ENCODE measurements at places on chromosomes 4 and X.

GRCh38 chr4:95293014-95293413 is 255.8 kb downstream of the UNC5C start:
- no peak for DNase-seq

DNA sequence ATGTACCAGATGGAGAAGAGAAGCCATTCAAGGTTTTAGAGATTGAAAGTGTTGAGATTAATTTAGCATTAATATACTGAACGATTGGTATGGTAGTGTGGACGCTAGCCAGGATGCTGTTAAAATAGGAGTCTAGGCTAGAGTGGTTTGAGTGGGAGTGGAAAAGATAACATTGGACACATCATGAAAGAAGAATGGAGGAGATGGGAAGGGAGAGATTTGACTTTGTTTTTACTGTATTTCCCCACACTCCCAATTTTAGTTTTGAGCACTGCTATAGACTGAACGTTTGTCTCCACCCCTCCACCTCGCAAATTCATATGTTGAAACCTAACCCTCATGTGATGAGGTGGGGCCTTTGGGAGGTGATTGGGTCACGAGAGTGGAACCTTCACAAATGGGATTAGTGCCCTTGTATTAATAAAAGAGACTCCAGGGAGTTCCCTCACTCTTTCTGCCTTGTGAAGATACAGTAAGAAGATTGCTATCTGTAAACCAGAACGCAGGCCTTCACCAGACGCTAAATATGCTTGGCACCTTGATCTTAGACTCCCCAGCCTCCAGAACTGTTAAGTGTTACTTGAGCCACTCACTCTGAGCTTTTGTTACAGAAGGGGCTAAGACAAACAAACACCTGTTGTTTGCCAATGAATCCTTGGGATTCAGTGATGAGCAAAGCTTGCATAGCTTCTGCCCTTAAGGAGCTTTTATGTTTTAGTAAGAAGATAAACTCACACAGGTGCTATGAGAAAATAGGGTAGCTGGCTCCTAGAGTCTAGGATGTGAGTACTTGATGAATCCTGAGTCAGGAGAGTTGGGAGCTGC is 25.8 kb downstream of the USP9X start:
- DNase-seq = no peak

DNA sequence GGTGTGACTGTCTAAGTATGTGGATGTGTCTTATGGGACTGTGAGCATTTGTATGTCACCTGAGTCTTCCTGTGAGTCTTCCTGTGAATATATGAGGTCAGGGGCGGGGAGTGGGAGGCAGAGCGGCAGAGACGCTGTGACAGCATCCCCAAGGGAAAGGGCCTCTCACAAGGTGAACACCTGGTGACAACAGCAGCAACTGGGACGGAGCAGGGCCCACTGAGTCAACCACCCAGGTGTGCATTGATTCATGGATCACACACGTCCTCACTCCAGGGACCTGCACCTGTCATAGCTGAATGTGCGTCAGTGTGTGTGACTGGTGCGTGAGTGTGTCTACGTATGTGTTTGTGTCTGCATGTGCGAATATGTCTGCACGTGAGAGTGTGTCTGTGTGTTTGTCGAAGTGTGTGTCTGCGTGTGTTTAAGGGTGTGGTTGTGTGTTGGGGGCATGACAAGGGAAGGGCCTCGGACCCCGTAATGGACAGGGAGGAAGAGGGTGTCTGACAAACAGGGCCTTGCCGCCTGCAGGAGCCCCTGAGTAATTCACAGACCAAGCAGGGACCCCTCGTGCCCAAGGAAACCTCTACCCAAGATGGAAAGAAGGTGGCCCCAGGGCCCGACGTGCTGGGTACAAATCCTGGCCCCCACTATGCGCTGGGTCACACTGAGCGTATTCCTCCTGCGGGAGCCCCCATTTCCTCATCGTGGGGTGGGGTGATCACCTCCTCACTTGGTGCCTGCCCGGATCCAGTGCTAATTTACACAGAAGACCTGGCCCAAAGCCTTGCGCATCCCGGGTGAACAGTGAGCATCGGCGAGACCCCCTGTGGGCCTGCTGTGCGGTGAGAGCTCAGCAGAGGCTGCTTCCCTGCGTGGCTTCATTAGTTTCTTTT is 76.7 kb downstream of the ABLIM2 start:
- DNase-seq = no peak

DNA sequence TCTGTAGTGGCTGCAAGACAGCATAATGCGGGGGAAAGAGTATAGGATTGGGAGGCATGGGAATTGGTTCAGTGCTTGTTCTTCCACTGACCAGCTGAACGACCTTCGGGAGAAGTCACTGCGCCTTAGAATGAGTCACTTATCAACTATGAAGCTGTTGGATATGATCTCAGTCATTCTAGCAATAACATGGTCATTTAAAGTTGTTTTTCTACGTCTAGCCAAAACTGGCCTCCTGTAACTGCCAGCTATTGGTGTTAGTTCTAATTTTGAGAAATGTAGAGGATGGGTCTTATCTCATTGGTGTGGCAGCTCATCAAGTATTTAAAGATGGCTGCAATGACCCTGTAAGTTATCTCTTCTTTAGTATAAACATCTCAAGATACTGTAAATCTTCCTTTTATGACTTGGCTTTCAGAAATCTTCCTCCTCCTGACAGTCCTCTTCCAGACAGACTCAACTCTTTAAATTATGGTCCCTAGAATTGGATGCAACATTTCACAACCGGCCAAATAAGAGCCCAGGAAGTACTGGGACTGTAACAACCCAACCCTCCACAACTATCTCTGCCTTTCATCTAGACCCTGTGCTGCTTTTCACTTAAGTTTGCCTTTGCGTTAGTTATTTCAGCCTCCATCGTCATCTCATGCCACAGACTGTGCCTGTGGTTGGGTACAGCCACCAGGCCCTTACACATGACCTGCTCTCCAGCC is 243.3 kb downstream of the CBR4 start:
- no peak for DNase-seq

DNA sequence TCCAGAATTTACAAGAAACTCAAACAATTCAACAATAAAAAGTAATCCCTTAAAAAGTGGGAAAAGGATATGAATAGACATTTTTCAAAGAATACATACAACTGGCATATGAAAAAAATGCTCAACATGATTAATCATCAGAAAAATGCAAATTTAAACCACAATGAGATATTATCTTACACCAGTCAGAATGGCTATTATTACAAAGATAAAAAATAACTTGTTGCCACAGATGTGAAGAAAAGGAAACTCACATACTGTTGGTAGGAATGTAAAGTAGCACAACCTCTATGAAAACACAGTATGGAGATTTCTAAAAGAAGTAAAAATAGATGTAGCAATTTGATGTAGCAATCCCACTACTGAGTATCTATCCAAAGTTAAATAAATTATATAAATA is 65.1 kb upstream of the DIAPH2 start:
- DNase-seq = no peak

- DNase-seq = peak; percentile 1
Observed at GRCh38 chrX:53481093-53481492, 46.9 kb upstream of the HSD17B10 start.

DNA sequence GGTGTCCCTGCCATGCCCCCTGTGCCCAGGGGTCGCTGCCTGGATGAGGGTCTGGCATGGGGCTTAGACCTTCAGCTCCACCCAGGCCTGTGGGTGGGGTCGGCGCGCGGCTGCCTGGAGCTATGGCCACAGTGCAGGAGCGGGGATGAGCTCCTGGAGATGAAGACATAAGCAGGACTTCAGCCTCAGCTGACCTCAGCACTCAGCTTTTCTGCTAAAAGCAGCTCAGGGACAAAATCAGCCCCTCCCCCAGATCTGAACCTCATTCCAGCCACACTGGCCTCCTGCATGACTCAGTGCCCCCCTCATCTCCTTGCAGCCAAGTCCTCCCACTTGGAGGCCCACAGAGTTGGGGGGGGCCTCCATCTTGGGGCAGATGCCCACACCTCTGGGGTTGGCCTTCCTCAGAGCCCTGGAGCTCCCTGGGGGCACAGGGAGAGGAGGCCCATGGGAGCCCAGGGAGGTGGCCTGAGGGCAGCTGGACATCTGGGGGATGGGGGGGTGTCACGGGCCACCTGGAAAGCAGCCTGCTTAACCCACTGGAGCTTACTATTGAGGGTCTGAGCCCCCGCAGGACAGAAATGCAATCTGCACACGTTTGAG is 19.4 kb upstream of the CPLX1 start:
- no peak for DNase-seq

DNA sequence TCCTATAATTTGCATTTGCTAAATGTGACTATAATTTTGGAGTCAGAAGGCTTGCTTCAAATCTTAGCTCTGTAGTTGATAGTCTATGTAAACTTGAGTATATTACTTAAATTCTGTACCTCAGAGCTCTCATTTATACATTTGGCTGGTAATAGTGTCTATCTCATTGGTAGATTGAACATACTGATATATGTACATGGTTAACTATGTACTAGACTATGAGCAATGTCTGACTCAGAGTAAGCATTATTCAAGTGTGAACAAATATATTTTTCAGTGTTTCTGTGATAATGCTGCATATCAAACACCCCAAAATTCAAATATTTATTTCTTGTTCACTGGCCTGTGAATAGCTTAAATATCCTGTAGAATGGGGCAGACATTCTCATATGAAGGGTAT is 1568.9 kb upstream of the PABPC4L start:
- DNase-seq = no peak

DNA sequence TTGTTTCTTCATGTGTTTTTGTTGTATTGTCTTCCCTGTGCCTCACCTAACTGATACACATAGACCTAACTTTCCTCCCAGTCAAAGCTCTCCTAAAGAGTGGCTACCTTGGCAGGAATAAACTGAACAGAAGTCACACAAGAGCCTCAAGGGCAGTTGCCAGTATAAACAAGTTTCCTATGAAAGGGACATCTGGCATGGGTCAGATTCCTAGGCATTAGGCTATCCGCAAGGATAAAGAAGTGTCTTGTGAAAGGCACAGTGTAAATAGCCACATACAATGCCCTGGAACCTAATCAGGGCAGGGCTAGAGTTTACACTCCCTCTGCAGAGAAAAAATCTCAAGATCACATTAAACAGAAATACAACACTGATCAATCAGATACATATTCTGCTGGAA is 220.8 kb downstream of the SPANXN3 start:
- DNase-seq = no peak

GRCh38 chrX:2224161-2224560 is 276.6 kb downstream of the DHRSX start:
- DNase-seq = no peak

GRCh38 chrX:139795196-139795595 is 87.2 kb upstream of the MCF2 start:
- no peak for DNase-seq

- no peak for DNase-seq
Observed at GRCh38 chr4:166259081-166259480, 386.0 kb downstream of the TLL1 start.

GRCh38 chrX:18534949-18535348 is 109.5 kb downstream of the CDKL5 start:
- no peak for DNase-seq

- DNase-seq = no peak
Observed at GRCh38 chr4:8928074-8928473, 56.4 kb upstream of the HMX1 start.

DNA sequence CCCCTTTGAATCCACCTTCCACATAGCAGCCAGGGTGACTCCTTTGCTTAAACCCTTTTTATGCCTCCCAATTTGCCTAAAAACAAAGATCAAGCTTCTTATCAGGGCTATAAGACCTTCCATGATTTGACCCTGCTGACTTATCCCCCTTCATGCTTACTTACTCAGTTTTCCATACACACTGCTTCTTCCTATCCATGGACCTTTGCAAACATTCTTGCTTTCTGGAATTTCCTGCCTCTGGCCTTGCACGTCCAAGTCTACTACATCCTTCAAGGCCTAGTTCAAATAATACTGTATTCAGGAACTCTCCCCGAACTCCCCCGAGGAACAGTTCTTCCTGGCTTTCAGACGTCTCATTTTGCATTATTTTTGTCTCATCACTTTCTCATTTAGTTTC is 31.8 kb downstream of the RAP2C start:
- no peak for DNase-seq

DNA sequence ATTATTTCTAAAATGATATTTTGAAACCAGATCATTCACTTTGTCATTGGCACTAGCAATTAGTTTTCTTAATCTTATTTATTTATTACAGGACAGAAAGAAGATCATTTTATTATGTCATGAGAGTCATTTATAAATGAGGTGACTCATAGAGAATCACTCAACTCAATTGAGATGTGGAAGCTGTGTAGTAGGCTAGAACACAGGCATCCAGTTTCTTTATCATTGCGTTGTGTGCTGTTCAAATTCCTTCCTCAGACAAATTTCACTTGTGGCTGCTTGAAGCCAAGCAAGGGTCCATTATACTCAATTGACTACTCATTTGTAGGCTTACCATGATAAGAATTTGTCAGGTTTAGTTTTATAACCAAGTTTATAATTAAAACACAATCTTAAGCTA is 87.6 kb downstream of the MRPL1 start:
- DNase-seq = no peak

DNA sequence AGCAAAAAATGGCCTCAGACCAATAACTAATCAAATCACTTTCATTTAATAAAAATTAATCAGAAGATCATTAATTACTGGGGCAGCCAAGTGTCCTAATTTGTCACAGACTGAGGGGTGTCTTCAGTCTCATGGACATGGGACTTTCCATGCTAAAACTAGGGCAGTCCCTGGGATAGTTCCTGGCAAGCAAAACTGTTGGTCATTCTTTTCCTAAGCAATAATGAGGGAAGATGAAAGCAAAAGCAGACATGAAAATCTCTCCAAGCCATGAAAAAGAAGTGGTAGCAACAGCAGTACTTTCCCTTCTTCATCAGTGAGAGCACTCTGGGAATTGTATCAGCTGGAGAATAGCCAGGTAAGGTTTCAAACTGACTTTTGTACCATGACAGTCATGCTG is 3.7 kb upstream of the ANTXR2 start:
- no peak for DNase-seq

- no peak for DNase-seq
Observed at GRCh38 chrX:70279081-70279480, 2.9 kb upstream of the RAB41 start.

- no peak for DNase-seq
Observed at GRCh38 chrX:2831471-2832228, 2.9 kb downstream of the GYG2 start.

DNA sequence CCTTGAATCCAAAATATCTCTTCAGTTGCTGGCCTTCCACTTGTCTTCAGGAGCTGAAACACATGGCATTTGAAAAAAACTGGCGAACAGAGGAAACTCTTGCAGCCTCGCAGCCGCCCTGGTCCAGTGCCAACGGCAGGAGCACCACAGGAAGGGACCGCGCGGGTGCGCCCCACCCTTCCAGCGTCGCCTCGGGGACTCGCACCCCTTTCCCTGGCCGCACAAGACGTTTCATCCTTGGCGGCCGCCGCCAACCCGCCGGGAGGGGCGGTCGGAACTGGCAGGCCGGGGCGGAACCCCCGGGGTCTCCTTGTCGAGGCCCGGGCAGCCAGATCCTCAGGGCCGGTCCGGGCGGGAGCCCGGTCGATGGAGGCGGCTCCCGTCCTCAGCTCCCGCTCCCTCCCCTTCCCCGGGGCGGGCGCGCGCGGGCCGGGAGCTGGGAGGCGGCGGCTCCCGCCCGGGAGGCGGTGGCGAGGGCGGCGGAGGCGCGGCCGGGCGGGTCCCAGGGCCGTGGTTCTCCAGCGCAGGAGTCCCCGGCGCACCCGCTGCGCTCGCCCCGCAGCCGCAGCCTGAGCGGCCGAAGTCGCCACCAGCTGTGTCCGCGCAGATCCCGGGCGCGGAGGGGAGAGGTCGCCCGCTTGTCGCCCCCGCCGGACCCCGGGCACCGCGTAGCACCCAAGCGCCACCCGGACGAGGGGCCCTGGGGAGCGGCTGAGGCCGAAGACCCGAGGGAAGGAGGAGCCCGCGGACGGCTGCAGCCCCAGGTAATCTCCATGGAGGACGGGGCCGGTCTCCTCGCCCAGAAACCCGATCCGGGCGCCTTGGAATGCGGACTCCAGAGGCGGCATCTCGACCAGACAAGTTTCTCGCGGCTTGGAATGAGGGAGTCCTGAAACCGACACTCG is 886 bp upstream of the NDST3 start:
- DNase-seq = no peak

Measured in stimulated activated CD8-positive, alpha-beta memory T cell treated with anti-CD3 and anti-CD28 coated beads, Interleukin-7, amount 100 ng/mL, for 48 hours (primary cell).